ENCODE measurements at places on chromosomes 16 and 17.
A peak's percentile ranks its signal among the peaks of the same experiment; 100 is the strongest.

- DNase-seq = no peak
Measured at GRCh38 chr17:17789828-17790636, 46.8 kb downstream of the SREBF1 start.

DNA sequence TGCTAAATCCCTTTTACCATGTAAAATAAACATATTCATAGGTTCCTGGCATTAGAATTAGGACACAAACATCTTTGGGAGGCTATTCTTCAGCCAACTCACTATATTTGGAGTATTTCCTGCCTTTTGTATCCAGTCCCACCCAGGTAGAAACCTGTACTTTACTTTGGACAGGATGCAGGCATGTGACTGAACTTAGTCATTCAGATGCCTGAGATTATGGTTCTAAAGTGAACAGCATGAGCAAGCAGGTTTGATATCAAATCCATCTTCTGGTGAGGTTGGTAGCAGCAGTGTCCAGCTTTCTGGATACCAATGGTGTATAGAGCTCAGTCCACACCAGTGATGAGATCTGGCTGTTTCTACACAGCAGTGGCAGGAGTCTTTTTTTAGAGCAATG is 20.2 kb downstream of the CA10 start:
- no peak for DNase-seq

- peak; percentile 73 for DNase-seq
Measured at GRCh38 chr17:42388381-42389134, at the start of gene STAT3. TSS of gene STAT3 (minus strand) at chr17:42388442. CDS start at chr17:42348516, 39,926 bp downstream.

GRCh38 chr17:33049781-33050414 is 58.3 kb downstream of the SPACA3 start:
- DNase-seq = no peak

GRCh38 chr16:48374255-48374654 is 11.0 kb downstream of the SIAH1 start:
- no peak for DNase-seq

DNA sequence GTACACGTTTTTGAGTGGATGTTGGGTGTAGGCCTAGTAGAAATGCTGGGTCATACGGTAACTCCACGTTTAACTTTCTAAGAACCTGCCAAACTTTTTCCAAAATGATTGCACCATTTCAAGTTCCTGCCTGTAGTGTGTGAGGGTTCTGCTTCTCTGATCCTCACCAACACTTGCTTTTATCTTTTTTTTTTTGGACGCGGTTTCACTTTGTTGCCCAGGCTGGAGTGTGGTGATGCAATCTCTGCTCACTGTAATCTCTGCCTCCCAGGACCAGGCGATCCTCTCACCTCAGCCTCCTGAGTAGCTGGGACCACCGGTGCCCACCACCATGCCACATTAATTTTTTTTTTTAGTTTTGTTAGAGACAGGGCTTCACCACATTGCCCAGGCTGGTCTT is 23.5 kb downstream of the ZNF750 start:
- DNase-seq = no peak

DNA sequence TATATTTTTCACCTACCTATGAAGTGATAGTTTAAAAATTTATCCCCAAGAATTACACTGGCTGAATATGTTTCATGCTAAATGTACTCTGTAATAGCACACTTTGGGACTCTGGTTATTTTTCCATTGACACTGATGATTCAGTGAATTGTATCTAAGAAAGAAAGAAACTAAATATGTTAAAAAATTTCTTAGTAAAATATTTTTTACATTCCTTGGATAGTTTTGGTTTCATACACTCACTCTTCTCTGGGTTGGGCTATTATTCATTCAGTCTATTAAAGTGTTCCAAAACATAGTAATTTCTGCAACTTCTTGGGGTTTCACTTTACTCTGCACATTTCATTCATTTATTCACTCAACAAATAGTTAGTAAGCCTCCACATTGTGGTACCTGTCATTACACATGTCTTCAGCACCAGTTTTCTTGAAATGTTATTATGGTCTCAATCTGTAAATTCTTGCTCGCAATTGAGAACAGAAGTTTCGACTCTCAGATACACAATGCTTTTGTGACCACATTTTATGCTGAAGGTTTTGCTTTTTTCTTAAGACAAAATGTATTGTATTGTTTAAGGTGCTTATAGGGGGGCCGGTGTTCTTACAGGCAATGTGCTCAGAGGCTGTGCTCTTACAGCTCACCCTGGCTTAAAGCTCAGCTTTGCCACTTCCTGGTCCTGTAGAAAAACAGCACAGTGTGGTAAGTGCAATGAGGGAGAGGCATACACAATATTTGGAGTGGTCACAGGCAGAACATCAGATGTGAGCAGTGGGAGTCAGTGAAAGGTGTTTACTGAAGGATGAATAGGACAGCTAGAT is 17.4 kb downstream of the CNTNAP4 start:
- no peak for DNase-seq

DNA sequence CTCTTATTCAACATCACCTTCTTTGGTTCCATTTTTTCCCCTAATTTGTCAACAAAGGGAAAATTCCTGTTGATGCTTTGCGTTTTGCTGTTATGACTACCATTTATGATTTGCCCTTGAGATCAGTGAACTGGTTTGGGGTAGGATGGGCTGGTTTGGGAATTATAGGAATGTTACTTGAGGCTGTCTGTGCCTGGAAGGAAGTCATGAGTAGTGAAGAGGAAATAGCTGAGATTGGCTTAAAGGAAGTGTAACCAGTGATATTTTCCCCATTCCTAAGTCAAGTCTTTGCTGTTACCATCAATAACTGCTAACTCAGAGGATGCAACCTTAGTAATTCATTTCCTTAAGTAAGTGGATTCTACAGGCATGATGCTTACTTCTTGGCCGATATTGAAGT is 179.2 kb downstream of the MAP2K6 start:
- no peak for DNase-seq

DNA sequence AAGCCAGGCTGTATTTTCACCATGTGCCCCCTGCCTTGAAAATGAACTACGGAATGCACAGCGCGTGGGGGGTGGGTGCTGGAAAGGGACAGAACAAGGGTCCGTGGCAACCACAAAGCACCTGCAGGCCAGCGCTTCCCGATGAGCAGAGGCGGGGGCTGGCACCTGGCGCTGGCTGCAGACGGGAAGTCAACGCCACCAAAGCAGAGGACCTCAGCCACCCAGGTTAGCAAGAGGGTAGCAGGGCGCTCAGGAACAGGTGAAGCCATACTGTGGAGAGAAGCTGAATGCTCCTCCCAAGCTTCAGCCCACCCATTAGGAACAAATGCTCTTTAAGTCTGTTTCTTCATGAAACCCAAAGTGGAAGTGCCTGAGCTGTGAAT is 64.7 kb downstream of the KLHDC4 start:
- no peak for DNase-seq

DNA sequence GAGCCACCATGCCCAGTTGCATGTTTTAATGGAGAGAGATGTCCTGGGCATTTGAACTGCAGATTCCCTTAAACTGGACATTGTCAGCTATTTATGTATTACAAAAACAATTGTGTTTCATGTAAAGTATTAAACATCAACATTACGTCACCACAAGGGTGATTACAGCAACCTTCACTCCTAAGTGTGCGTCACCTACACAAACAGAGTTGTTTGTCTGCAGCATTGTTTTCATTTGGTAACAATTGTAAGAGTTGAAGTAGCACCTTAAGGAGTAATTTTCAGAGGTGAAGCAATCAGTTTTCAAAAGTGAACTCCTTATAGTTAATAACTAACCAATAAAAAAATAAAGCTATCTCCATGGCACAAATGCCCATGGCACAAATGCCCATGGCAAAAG is 271.4 kb downstream of the IRX3 start:
- no peak for DNase-seq

DNA sequence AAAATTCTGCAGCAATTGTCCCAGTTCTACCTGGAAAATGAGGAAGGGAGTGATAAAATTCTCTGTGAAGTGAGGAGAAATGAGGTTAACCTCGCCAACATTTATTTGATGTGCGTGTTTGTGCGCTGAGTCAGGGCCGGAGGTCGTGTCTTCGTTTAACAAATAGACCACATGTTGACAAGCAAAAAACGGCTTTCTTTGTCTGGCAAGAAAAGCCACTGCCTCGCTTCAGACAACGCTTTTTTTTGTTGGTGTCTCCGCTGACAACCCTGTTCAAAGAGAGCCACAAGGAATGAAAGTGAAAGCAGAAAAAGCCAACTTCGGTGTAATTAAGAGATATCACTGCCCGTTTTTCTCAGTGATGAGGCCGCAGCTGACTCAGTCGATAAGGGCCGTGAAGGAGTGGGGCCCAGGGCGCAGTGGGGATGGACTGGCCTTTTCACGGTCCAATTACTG is 510.6 kb downstream of the CDH13 start:
- DNase-seq = no peak

- no peak for DNase-seq
Measured at GRCh38 chr16:50600582-50601283, 52.5 kb downstream of the NKD1 start.

DNA sequence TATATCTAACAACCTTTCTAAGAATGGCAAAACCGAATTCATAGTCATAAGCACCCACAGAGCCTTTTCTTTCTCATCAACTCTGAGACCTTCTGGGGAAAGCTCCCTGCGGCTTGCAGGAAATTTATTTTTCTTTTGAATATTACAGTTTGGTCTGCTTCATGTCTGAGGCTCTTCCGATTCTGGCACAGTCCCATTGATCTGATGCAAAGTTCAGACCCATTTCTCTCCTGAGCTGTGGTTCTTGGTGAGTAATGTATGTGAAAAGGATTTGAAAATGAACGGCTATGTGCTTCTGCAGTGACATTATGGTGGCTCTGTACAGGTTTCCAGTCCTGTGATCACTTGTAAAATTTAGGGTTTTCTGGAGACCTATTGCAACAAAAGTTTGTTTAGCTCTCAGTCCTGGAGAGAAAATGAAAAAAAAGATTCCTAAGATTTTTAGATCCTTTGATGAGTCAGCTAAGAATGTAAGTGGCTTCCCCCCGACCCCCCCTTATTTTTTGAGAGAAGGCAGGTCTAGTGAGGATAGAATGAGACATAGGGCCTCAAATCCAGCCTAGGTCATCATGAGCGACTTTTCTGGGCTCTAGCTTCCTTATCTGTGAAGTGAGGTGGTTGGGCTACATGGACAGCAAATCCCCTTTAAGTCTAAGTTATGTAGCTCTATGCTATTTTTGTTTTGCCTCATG is 4.6 kb downstream of the GAN start:
- DNase-seq = no peak

GRCh38 chr16:51236583-51236982 is 85.5 kb upstream of the SALL1 start:
- DNase-seq = no peak

GRCh38 chr16:67404740-67405226 is 11.5 kb upstream of the TPPP3 start:
- DNase-seq = no peak

GRCh38 chr17:13002761-13003453 is 14.9 kb downstream of the ELAC2 start:
- no peak for DNase-seq

DNA sequence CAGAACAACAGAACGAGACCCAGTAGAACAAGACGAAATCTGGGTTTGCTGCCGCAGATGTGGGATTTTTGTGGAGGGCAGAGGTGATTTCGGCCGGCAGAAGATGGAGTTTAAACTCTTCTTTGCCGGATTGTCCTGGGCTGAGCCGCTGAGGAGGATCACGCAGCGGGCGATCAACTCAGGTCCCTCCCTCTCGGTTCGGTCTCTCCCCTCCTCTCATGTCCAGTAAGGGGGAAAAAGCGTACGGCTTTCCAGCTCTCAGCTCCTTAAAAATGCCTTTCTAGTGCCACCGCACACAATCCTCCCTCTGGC is 2.5 kb downstream of the PHF12 start:
- peak; percentile 52 for DNase-seq

- no peak for DNase-seq
Measured at GRCh38 chr16:30122604-30123160, 338 bp downstream of the MAPK3 start.

- DNase-seq = no peak
Measured at GRCh38 chr16:24999856-25000461, 15.2 kb downstream of the ARHGAP17 start.

DNA sequence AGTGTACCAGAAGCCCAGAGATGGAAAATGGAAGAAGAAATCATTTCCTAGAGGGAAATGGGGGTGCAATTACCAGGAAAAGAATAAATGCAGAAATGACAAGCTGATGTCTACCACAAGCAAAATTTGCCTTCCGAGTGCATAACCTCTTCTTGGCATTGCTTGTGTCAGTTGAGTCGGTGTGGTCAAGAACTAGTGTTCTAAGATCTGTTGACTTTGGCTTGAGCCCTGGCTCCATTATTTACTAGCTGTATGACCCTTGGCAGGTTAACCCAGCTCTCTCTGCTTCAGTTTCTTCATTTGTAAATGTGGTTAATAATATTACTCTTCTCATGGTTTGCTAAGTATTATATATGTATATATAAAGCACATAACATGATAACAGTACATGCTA is 273.0 kb upstream of the IRX5 start:
- DNase-seq = no peak

DNA sequence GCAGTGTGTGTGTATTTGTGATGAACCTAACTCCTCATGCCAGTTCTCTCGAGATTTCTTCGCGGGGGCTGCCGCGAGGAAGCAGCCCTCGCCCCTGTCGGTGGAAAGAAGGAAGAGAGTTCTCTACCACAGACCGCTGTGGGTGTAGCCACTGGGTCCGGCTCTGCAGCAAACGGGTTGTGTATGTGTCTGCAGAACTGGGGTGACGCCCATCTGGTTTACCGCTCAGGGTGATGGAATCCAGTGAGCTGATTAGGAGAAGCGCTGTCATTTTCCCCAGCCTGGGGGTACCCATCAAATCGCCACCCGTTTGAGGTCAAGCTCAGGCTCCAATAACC is 7.7 kb downstream of the CORO6 start:
- DNase-seq = no peak

GRCh38 chr16:1620391-1620790 is 8.2 kb downstream of the CRAMP1 start:
- DNase-seq = no peak

DNA sequence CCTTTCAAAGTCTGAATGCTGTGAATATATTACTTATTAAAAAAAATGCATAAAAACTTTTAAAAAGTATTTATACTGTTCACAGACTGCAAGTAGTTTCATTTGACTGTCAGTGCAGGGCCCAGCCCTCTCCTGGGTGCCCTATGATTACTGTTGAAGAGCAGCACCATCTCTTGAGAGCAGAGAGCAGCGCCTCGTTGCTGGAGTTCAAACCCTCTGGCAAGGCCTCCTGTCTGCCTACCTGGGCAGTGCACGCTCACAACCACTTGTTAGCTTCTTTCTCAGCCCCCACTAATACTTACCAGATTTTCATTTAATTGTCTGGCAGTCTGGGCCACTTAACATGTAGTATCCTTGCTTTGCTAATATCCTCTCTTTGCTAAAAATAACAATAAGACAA is 233.4 kb downstream of the PHKB start:
- no peak for DNase-seq

- DNase-seq = no peak
Measured at GRCh38 chr17:17888371-17888770, 51.6 kb upstream of the SREBF1 start.

GRCh38 chr16:85798901-85799496 is 345 bp downstream of the EMC8 start:
- DNase-seq = peak; percentile 74

GRCh38 chr16:50944436-50944835 is 202.6 kb downstream of the CYLD start:
- DNase-seq = no peak
